ENCODE measurements at places on chromosomes 2 and 18.

DNA sequence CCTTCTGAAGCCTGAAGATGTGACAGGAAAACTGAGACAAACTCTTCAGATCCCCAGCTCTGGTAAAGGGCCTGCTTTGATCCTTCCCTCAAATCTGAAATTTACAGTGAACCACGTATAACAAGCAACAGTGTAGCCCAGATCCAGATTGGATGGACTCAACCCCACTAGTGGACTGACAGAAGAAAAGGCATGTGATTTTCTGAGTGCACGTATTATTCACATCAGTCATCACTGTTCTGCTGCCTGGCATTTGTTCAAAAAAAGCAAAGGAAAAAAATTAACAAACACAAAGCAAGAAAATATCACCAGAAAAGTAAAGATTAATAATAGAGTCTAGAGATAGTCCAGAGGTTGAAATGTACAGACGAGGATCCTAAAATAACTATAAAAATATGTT, 87.6 kb downstream of the CYRIA start:
- DNase-seq: no peak

GRCh38 chr2:38301340-38301968, 75.6 kb downstream of the ATL2 start:
- no peak for DNase-seq

DNA sequence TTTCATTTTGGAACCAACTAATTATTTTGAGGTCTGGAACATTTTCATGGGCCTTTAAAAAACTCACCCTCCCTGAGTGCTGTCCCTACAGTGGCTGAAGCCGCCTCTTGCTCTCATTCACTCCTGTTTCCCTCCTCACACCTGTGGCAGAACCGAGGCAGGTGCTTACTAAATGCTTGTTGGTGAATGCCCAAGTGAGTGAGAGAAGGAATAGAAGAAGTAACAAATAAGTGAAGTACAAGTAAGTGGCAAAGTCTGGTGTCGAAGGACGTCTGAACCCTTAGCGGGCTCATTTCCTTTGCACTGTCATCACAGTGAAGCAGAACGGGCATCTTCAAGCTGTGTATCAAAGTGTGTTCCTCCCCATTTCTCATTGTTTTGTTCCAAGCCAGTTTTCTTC, 135.2 kb downstream of the RHBDD1 start:
- DNase-seq: no peak

GRCh38 chr2:207038299-207038698, 99.0 kb downstream of the CPO start:
- DNase-seq: no peak

- no peak for DNase-seq
Observed at GRCh38 chr2:54512663-54513362, 56.7 kb downstream of the SPTBN1 start.

DNA sequence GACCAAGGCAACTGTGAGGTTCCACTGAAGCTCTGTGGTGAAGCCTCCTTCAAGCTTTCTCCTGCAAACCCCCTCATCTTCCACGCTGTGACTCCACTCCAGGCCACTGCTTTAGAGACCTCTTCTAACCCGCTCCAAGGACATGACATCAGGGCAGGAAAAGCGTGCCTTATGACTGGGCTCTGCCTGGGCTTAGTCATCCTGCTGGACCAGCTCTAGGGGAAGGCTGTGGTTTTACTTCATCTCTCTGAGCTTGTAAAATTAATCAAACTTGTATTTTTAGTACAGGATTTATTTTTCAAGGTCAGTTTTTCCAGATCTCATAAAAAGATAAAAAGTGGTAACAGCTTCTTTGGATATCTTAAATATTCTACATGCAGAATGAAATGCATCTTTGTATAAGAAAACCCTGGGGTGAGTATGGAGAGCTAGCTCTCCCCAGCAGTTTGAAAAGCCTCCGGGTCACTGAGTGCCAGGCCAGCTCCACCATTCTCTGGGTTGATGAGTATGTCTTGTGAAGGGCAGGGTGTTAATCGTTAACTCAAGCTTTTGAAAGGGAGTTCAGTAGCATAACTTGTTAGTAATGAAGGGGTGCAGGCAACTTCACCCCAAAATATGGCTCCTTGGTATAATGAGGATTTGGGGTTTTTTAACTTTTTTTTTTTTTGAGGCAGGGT, 33.1 kb upstream of the YPEL5 start:
- DNase-seq: peak; percentile 83

DNA sequence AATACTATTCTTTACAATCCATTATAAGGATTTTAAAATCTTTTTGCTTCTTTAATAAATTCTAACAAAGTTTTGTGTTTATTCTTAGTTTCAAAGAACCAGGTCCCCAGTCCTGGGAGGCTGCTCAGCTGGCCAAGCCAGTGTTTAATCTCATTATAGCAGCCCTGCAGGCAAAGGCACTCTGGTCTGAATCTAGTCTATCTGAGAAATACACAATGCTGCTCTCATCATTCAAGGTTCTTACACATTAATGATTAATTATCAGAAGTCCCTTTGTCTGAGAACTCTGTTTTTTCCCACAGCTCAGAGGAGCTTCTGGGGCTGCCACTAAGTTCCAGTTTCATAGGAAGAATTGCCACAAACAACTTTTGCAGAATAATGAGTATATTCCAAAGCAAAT, 27.7 kb downstream of the KCTD18 start:
- no peak for DNase-seq

- DNase-seq: no peak
Observed at GRCh38 chr2:215680605-215681598, 245.0 kb upstream of the FN1 start.

DNA sequence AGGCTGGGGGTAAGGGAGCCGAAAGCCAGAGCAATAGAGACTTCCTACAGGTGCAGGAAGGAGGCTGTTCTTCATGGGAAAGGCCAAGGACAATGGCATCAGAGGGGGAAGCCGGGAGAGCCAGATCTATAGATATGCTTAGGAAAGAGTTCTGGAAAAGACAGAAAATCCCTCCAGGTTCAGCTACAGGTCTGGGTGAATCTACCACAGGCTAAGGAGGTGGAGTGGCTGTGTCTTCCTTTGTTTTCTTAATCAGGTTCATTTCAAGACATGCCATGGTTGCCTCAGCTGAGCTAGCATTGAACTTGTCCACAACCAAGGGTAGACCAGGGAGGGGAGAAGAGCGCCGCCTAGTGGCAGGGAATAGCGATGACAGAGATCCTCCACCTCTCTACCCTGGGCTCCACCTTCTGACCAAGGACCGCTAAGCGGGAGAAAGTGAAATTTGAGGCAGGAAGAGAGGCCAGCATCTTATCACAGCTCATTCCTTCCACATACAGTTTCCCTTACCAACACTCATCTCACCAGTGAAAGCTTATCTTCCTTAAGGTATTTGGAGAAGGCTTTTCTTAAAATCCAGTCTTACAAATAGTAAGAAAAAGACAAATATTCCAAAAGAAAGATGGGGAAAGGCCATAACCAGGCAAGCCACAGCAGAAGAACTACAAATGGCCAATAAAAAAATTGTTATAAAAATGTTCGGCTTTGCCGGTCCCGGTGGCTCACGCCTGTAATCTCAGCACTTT, 74.2 kb downstream of the VIT start:
- peak; percentile 35 for DNase-seq

DNA sequence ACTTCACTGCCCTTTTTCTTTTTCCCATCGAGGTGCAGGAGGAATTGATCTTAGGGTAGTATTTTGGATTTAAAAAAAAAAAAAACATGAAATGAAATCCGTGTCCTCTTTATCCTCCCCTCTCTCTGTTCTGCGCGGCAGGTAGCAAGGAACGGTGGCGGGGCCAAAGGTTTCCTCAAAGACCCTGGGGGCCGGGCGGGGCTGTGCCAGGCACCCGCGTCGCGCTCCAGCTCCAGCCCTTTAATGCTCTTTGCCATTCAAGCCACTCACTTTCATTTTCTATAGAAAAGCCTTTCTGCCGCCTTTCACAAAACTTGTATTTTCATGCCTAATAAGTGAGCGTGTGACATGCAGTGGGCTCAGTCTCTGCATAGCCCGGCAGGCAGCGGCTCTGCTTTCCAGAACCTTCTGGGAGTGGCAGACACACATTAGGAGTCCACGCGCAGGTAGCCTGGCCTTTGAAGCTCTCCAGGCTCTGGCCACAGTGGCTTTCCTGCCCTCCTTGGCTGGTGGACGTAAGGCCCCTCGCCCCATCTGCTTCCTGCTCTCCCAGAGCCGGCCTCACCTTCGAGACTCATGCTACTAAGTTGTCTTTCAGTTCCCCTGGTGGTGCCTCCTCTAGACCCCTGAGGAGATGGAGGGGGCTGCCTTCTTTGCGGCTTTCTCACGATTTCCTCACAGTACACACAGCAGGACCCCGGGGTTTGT, 41.7 kb downstream of the AGAP1 start:
- DNase-seq: no peak

DNA sequence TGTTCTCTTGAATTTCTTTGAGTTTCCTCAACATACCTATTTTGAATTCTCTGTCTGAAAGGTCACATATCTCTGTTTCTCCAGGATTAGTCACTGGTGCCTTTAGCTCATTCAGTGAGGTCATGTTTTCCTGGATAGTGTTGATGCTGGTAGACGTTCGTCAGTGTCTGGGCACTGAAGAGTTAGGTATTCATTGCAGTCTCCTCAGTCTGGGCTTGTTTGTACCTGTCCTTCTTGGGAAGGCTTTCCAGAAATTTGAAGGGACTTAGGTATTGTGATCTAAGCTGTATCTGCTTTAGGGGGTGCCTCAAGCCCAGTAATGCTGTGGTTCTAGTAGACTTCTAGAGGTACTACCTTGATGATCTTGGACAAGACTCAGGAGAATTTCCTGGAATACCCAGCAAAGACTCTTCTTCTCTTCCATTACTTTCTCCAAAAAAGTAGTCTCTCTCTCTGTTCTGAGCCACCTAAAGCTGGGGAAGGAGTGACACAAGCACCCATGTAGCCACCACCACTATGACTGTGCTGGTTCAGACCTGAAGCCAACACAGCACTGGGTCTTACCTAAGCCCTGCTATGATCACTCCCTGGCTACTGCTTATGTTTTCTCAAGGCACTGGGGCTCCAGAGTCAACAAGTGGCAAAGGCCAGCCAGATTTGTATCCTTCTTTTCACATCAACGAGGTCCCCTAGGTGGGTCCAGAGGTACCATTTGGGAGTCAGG, 852.0 kb downstream of the BCL11A start:
- no peak for DNase-seq

DNA sequence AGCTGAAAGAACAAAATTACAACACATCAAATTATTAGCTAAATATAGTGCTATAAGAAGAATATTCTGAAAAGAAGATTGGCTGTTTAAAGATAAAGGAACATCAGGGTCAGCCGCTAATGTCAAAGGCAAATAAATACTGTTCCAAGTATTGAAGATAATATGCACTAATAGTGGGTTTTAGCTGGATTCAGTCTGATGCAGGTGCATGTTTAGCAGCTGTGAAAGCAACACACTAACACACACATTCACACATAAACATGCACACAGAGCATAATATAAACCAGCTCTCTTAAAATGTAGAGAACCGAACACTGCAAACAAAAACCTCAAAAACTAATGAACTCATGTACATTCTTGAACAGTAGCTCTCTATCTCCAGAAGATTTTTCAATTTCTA, 634.6 kb downstream of the ERBB4 start:
- no peak for DNase-seq

- no peak for DNase-seq
Observed at GRCh38 chr2:144356402-144356801, 163.5 kb downstream of the ZEB2 start.

DNA sequence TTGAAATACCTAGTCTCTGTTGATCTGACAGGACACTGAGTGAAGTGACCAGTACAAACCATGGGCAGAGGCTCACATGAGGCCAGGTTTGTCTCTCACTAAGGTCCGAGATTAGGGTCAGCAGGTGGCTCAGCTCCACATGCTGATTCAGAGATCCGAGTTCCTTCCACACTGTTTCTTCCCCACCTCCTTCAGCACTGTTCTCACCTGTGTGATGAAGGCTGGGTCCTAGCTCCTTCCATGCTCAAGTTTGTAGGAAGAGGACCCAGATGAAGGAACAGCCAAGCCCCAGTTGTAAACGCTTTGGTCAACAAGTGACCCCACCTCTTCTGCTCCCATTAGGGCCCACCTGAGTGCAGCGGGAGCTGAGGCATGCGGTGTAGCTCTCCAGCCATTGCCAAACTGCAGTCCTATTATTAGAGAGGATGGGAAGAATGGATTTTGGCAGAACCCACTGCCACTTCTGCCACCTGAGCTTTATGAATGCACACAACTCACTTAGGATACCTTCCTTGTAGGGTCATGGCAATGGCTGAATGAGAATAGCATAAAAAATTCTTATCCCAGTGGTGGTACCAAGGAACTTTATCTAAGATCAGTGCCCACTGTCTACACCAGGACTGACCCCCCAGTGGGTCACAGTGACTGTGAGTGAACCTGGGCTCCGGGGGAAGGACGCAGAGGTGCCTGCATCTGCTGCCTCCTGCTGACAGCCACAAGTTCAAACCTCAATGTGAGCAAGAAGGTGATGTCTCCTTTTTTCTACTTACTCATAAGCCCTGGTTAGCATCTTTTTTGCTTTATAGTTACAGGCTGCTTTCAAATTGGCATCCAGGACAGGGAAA, 324.8 kb upstream of the HS6ST1 start:
- DNase-seq: no peak

DNA sequence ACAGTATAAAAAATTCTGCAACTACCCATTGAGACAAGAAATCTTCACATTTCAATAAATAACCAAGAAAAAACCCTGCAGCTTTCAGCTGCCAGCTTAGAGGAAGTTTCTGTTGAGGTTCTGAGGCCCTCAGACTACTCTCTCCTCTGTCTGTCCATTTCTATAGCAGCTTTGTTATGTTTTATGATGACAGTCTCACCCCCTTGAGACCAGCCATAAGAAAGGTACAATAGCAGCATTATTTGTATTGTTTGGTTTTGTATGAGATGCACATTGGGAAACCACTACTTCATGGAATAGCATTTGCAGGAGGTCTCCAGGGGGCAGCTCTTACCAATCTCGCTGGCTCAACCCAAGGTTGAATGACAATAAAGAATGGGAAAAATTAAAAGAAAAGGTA, 334.6 kb upstream of the VRK2 start:
- DNase-seq: no peak

GRCh38 chr2:65917986-65918385, 485.6 kb upstream of the SPRED2 start:
- no peak for DNase-seq

GRCh38 chr2:113036763-113037162, 15.9 kb downstream of the IL36B start:
- no peak for DNase-seq

- DNase-seq: peak; percentile 15
Observed at GRCh38 chr2:189163889-189164288, 15.7 kb downstream of the COL5A2 start.

- DNase-seq: no peak
Observed at GRCh38 chr2:38030635-38031355, 45.2 kb downstream of the CYP1B1 start.

GRCh38 chr2:111042261-111042660, 78.5 kb upstream of the BCL2L11 start:
- no peak for DNase-seq

- DNase-seq: no peak
Observed at GRCh38 chr2:49309461-49309860, 155.1 kb upstream of the FSHR start.

DNA sequence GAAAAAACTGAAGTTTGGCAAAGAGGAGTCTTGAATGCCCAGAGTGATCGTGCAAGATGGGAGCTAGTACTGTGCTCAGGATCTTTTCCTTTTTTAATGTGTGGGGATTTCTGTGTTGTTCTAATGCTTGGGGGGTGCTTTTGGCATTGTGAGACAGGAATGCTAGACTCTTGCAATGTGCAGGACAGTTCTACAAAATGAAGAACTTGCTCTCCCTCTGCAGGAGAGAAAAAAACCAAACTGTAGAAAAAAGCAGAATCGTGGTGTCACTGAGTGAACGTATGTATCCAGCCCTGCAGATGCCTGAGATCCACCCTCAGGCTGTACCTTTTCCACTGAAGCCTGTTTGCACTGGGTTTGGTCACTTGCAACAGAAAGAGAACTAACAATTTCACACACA, 12.1 kb upstream of the TTC39C start:
- no peak for DNase-seq
